Breast epithelium (tissue), 4 donors: ENCODE measurements at places on chromosomes 7 and 10. TPM values are rescaled to one million over a fixed set of nuclear protein-coding genes. Genes with fewer than 3 reads are reported as not detected.
A peak's percentile ranks its signal among the peaks of the same experiment; 100 is the strongest.

- H3K27ac ChIP-seq = peak overlapping the region; percentile 27
- DNase-seq = no peak
- H3K36me3 ChIP-seq = peaks cover under 1% of the 10 kb centered on the region
Measured at GRCh38 chr7:30796105-30796869, 25.1 kb downstream of the MINDY4 start.

GRCh38 chr10:20271490-20271889 is 455.3 kb downstream of the PLXDC2 start:
- no peaks in the 10 kb centered on the region for H3K36me3 ChIP-seq
- H3K4me3 ChIP-seq = no peak overlapping the region
- H3K27ac ChIP-seq = no peak overlapping the region
- no peaks in the 10 kb centered on the region for H3K27me3 ChIP-seq
- DNase-seq = no peak

GRCh38 chr10:133159950-133160825 is at the start of gene KNDC1:
KNDC1 (plus strand) TSS chr10:133160219; CDS start chr10:133160468, 249 bp downstream.
- H3K4me3 ChIP-seq = peak within 1 kb of the TSS; percentile 67
- H3K4me1 ChIP-seq = peaks cover 16% of the 10 kb centered on the region
- H3K27ac ChIP-seq = no peak within 1 kb of the TSS
- DNase-seq = no peak

- H3K27me3 ChIP-seq = peaks cover 98% of the 10 kb centered on the region
- H3K4me3 ChIP-seq = no peak overlapping the region
Measured at GRCh38 chr10:123133541-123134342, 2.0 kb upstream of the HMX3 start.

Gene FKBP6
- total RNA-seq = not detected

- H3K4me1 ChIP-seq = no peaks in the 10 kb centered on the region
- H3K27me3 ChIP-seq = no peaks in the 10 kb centered on the region
- no peak overlapping the region for H3K27ac ChIP-seq
- DNase-seq = no peak
Measured at GRCh38 chr7:142880876-142881505, 4.6 kb downstream of the TRPV6 start.

GRCh38 chr10:52720018-52720417 is 52.6 kb downstream of the MBL2 start:
- no peaks in the 10 kb centered on the region for H3K4me1 ChIP-seq
- H3K27me3 ChIP-seq = no peaks in the 10 kb centered on the region
- H3K36me3 ChIP-seq = no peaks in the 10 kb centered on the region
- DNase-seq = no peak
- no peak overlapping the region for H3K27ac ChIP-seq

Gene FAM237B
- 0.15 TPM for total RNA-seq

DNA sequence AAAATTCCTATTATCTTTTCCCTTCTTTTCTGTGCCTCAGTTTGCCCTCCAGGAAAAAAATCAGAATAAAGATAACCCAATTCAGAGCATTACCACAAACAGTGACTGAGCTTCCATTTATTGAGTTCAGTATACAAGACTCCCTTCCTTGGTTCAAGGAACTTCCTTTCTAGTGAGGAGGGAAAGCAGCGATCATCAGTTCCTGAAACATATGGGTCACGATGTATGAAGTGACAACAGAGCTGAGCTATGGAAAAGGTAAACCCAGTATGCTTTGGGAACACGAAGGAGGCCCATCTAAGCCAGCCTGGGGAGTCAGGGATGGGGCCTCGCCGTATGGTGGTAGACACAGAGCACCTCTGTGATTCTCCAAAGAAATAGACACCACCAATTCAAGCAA is 15.8 kb downstream of the C10orf71 start:
- H3K36me3 ChIP-seq = no peaks in the 10 kb centered on the region
- DNase-seq = no peak
- no peaks in the 10 kb centered on the region for H3K4me1 ChIP-seq
- no peak overlapping the region for H3K4me3 ChIP-seq
- no peaks in the 10 kb centered on the region for H3K27me3 ChIP-seq
- no peak overlapping the region for H3K27ac ChIP-seq

Gene SNCG
- total RNA-seq = 52.1 TPM

- H3K27me3 ChIP-seq = no peaks in the 10 kb centered on the region
- H3K27ac ChIP-seq = no peak overlapping the region
- H3K4me1 ChIP-seq = no peaks in the 10 kb centered on the region
- no peak for DNase-seq
- no peak overlapping the region for H3K4me3 ChIP-seq
Measured at GRCh38 chr10:79468841-79469585, 23.6 kb upstream of the ZCCHC24 start.

GRCh38 chr10:89609833-89610346 is 35.2 kb downstream of the PANK1 start:
- no peaks in the 10 kb centered on the region for H3K4me1 ChIP-seq
- H3K4me3 ChIP-seq = no peak overlapping the region
- H3K27ac ChIP-seq = no peak overlapping the region
- no peaks in the 10 kb centered on the region for H3K27me3 ChIP-seq
- DNase-seq = no peak
- H3K36me3 ChIP-seq = no peaks in the 10 kb centered on the region

DNA sequence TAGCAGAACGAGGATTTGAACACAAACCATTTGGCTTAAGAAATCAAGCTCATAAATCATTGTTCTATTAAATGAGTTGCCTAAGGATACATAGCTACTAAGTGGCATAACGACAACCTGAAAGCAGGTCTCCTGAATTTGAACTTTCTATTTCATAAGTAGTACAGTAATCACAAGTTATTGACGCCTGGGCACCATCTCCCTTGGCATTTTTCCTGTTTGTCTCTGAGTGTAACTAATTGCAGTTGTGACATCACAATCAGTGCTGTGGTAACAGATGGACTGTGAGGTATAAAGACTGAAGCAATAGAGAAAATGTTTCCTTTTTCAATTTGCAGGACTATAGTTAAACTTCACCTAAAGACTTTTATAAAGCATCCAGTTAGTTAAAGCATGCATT is 6.4 kb upstream of the CSTF2T start:
- H3K4me1 ChIP-seq = no peaks in the 10 kb centered on the region
- no peak overlapping the region for H3K27ac ChIP-seq
- H3K36me3 ChIP-seq = no peaks in the 10 kb centered on the region
- no peak overlapping the region for H3K4me3 ChIP-seq

- DNase-seq = no peak
- no peak overlapping the region for H3K4me3 ChIP-seq
- no peak overlapping the region for H3K27ac ChIP-seq
- H3K36me3 ChIP-seq = no peaks in the 10 kb centered on the region
Measured at GRCh38 chr10:104872691-104873090, 231.6 kb downstream of the SORCS3 start.

GRCh38 chr7:80309377-80309776 is 174.7 kb downstream of the GNAI1 start:
- no peak overlapping the region for H3K27ac ChIP-seq
- no peak overlapping the region for H3K4me3 ChIP-seq
- H3K4me1 ChIP-seq = no peaks in the 10 kb centered on the region

DNA sequence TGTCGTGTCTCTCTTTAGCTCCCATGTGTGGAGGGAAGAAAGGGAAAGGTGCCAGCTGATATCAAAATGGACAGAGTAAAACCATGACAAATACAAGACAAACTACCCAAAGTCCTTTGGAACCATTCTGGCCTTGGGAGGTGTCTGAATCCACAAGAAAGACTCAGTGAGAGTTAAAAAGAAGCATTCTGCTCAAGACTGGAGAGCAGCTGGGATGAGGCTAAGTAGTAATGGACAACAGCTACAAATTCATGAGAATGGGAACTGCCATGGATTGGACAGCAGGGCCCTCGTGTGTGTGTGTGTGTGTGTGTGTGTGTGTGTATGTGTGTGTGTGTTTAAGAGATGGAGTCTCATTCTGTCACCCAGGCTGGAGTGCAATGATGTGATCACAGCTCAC is 39.6 kb upstream of the MYL10 start:
- H3K27me3 ChIP-seq = peaks cover 10% of the 10 kb centered on the region
- H3K4me1 ChIP-seq = no peaks in the 10 kb centered on the region
- H3K4me3 ChIP-seq = no peak overlapping the region
